Uterus (tissue), 4 donors: ENCODE measurements at places on chromosomes 3 and 15.
A peak's percentile ranks its signal among the peaks of the same experiment; 100 is the strongest.

DNA sequence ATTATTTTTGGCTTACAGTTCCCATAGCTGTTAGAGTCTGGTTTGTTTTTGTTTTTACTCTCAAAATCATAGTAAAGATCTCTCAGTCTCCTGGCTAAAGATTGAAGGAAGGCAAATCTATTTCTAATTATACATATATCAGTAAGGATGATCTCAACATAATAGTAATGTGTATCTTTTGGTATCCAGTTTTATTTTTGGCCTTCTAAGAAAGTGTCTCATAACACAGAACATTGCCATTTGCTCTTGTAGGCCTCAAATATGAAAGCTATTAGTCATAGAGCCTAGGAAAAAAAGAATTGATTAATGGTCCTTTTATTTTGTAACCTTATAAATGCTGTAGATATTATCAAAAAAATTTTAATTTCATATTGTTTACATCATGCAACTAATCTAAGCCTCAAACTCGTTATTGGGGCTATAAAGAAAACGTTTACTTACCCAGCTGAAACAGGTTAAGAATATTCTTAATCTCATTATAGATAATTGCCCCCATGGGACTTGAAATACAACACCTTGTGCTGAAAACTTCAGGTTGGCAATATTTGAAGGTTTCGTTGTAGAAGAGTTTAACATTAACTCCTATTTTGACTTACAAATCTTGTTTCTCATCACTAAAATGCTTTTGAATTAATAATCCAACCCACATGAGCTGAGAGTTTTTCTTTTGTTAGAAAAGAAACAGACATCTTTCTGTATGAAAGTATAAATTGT is 16.7 kb downstream of the FBXO45 start:
- no peak for DNase-seq

DNA sequence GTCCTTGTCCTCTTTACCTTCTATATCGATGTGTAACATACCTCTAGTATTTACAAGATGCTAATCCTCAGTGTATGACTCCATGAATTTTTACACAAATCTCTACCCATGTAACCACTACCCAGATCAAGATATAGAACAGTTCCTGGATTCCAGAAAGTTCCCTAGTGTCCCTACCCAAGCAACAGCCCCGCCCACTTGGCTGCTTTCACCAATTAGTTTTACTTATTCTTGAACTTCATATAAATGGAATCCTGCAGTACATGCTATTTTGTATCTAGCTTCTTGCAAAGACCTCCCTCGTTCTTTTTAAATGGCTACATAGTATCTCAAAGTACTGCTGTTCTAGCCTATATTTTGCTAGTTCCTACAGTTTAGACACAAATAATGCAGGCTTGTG is 33.0 kb downstream of the CD276 start:
- DNase-seq = no peak

GRCh38 chr15:65338823-65339222 is 34.3 kb downstream of the RNU5B-1 start:
- DNase-seq = no peak

DNA sequence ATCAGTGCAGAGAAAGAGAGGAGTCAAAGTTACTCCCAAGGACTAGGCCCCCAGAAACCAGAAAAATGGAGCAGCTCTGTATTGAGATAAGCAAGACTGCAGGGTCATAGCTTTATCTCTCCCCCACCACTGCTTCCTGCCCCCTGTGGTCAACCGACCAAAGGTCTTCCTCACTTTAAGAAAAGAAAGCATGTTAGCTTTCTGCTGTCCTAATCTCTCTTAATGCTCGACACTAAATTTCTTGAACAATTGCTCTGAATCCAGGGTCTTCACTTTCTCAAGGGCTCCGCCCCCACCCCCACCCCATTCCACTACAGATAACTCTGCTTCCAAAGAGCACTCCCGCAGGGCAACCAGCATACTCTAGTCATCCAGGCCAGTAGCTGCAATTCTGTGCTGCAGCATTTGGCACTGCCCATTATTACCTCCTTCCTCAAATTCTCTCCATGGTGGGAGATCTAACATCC is 31.9 kb downstream of the TNIK start:
- no peak for DNase-seq

GRCh38 chr15:92733934-92734521 is 78.5 kb upstream of the FAM174B start:
- peak; percentile 25 for DNase-seq

DNA sequence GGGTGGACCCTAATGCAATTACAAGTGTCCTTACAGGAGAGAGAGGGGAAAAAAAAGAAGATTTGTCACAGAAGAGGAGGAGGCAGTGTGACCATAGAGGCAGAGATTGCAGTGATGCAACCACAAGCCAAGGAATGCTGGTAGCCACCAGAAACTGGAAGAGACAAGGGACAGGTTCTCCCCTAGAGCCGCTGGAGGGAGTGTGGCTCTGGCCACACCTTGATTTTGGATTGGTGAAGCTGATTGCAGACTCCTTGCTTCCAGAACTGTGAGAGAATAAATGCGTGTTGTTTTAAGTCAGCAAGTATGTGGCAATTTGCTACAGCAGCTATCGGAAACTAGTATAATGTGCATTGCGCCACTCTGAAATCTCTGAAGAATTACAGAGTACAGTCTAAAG is 110.1 kb downstream of the SRGAP3 start:
- DNase-seq = no peak

DNA sequence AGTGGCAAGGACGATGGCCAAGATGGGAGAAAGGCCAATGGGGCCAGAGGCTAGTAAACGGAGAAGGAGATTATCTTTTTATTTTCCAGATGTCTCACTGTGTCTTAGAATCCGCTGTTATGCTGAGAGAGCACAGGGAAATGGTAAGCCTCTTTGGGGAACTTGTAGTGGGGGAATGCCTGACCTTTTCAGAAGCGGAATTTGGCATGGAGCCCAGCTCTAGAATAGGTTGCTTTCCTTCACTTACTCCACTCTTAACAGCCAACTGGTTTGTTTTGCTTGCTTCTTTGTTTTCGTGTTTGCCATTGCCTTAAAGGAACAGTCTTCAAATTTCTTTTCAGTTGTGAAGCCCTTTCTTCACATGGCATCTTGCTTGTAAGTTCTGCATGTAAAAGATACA is 316.2 kb upstream of the THRB start:
- no peak for DNase-seq

- no peak for DNase-seq
These were observed 150.2 kb downstream of the GSK3B start for GRCh38 chr3:119944091-119944490.

DNA sequence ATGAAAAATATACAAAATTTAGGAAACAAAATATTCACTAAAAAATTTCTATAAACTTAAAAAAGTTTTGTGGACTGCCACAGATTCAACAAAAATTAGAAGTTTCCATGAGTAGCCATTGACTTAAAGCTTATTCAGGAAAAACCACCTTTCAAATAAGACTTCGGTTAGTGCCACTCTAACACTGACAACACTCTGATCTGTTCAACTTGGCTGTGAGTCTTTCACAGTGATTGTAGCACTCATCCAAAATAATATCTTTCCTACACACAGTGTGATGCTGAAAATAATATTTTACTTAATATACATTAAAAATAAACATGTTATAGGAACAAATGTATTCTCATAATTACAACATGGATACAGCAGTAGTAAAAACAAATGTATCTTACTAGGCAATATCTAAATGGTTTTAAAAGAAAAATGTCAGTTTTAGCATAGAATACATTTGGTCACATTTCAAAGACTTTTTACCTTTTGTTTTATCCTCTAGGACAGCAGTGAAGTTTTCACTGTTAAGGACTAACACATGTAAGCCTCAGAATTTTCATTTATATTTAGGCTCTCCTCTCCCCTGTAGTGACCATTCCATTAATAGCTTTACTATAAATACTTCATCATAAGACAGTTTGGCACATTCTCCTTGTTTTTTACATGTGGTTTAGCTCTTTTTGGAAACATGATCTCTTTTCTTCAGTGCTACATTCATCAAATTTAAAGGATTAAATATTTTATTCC is at the start of gene ASB14:
Gene ASB14 (minus strand): TSS at position 527 of the 738 bp plus-strand sequence. CDS start 652 bp downstream, outside the sequence.
- DNase-seq = no peak

DNA sequence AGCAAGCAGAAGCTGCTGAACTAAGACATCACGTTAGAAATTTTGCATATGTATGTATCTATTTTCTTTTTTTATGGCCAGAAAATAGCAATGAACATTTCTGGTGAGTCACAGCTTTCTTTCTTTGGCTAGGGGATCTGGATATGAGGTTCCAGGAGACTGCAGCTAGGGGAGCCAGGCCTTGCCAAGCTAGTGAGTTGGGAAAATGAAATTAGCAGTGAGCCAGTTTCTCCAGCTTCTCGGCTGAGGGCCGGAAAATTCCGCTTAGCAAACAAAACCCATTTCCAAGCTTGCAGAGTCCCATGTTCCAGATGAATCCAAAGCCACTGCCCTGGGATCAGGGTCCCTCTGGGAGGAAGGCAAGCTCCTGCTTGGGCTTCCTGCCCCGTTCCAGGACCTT is 137.6 kb downstream of the SRGAP3 start:
- DNase-seq = peak; percentile 66

- no peak for DNase-seq
These were observed 61.3 kb downstream of the KBTBD8 start for GRCh38 chr3:67059443-67059842.

DNA sequence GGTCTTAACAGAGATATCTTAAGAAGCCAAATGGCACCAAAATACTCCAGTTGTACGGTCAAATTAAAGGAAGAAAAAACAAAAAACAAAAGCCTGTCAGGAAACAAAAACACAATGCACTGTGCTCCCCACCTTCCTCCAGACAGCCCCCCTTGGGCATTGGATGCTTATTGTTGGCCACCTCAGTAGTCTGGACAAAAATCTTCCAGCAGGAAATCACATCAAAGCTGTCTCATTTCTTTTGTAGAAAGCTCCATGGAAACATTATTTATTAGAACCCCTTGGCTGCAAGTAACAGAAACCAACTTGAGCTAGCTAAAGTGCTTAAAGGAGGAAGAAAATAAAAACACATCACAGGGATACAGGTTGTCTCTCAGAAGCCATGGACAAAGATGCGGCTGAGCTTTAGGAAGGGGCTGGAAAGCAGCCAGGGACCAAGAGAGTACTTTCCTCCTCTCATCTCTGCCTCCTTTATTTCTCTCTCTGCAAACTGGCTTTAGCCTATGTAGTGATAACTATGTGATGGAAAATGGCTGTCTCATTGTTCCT is 651.5 kb upstream of the ADAMTS9 start:
- no peak for DNase-seq

DNA sequence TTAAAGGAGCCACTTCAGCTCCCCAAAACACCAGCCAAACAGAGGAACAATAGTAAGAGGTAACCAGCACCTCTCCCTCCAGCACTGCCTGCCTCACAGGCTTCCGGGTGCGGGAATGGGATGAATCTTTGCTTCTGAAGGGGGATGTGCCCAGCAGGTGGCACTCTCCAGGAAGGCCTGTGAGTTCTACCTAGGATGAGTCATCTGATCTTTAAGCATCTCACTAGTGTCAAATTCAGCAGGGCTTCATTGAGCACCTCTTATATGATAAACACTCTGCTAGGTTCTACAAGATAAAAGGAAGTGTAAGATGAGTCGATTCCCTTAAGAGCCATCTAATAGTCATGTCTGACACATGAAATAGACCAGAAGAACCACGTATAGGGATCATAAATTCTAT is 237.4 kb upstream of the UMPS start:
- peak; percentile 27 for DNase-seq

DNA sequence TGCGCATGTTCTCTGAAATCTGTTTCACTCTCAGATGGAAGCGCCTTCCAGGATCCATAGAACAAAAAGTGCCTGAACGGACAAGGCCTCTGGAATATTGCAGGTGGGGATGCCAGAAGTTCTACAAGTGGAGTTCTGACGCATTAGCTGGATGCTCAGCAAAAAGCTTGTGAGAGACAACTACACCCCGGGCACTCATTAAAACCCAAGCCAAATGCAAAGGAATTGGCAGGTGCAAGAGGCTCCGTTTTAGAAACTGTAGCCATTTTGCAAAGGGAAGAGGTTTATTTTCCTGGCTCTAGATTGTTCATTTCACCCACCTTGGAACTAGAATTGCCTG is 35.2 kb upstream of the SLC24A5 start:
- DNase-seq = no peak

DNA sequence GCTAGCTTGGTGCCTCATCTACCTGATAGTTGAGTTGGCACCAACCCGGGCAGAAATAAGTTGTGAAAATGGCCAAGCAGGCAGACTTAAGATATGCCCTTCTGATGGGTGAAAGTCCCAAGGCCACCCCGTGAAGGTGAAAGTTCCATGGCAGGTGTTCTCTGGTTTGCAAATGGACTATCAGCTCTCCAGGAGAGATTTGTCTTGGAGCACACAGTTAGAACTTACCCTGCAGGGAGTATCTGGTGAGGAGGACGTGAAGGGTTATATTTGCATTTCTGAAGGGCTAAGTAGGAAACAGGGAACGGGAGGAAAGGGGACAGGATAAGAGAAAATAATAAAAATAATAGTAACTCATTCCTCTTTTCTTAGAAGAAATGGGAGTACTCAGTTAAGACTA is 220.5 kb downstream of the TP63 start:
- DNase-seq = no peak

DNA sequence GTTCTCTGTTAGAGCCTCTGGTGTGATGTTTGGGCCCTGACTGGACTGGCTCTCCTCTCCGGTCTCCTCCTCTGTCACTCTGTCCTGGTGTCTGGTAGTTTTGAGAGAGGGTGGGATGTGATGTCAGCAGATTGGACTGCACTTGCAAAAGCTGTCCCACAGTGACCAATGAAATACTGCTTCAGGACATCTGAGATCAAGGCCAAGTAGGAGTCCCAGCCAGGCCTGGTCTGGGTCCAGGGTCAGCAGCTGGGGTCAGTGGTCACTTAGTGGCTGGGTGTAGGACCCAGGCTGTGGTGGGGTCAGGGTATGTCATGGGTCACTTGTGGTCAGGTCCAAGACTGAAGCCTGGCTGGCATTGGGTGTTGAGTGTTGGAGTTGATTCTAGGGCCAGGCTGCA is 20.9 kb downstream of the ALDH1L1 start:
- no peak for DNase-seq

GRCh38 chr3:40800343-40800742 is 275.6 kb downstream of the ZNF621 start:
- DNase-seq = peak; percentile 44

DNA sequence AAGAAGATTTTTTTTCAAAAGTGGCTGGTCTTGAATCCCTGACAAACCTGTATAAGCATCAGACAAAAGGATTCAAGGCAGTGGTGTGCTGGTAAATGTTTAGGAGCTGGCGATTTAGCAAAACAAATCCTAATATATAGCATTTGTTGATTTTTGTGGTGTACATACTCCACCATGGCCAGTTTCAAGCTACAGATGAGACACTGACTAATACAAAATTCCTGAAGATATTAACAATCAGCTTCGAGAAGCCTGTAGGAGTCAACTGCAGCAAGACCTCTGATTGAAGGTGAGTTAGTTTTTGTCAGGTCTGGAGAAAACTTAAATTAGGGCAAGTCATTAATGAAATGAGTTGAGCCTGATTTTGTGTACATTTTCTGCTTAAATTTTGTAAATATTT is 6.7 kb downstream of the STRIT1 start:
- no peak for DNase-seq

- DNase-seq = no peak
These were observed 54.2 kb upstream of the TMCO5A start for GRCh38 chr15:37880009-37880834.

DNA sequence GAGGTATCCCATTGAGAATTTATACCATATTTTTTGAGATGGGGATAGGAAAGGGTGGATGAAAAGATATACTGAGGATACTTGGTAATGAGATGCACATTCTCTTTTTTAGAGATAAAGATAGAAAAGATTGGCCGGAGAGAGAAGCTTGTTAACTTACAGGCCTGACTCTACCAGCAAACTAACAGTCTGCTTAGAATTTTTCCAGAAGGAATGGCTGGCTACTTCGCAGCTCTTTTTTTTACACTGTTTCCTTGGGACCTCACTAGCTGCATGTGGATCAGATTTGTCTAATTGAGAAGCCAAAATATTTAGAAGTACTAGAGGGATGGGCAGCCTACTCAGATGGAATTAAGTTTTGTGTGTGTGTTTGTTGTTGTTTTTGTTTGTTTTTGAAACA is 586.6 kb downstream of the TAFA4 start:
- no peak for DNase-seq
